ENCODE measurements at places on chromosomes 13 and 19. TPM values are rescaled to one million over a fixed set of nuclear protein-coding genes. Genes with fewer than 3 reads are reported as not detected.

DNA sequence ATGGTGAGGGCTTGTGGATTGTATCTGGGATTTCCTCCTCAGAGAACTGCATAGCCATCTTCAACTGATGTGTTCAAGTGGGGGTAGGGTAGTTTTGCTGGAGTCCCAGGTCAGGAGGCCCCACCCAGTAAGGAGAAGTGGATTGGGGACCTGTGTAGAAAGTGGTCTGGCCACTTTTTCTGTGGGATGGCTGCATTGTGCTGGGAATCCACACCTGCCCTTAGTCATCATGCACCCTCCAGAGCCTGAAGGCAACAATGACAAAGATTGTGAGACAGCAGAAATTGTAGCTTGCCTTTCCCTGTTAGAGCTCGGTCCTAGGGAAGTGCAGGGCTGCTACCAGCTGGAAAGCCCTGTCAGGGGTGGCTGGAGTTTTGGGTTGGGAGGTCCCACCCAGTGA is 255.4 kb downstream of the NDFIP2 start:
- no peaks in the 10 kb centered on the region for H3K27me3 ChIP-seq
- no peaks in the 10 kb centered on the region for H3K4me1 ChIP-seq
- DNase-seq: no peak
- no peak overlapping the region for H3K4me3 ChIP-seq
- no peaks in the 10 kb centered on the region for H3K36me3 ChIP-seq

GRCh38 chr19:38047049-38047438 is 140.0 kb downstream of the SIPA1L3 start:
- no peaks in the 10 kb centered on the region for H3K4me1 ChIP-seq
- no peak for DNase-seq
- H3K4me3 ChIP-seq: no peak overlapping the region
- H3K27ac ChIP-seq: no peak overlapping the region

DNA sequence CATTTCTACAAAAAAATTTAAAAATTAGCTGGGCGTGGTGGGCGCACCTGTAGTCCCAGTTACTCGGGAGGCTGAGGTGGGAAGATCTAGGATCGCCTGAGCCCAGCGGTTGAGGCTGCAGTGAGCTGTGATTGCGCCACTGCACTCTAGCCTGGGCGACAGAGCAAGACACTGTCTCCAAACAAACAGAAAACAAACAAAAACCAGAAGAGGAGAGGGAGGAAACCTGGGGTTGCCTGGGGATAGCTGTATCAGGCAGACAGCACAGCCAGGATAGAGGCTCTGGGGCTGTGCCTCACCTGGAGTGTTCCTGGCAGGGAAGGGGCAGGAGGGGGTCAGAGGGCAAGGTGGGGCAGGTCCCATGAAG is 2.6 kb upstream of the POLR2E start:
- no peak for DNase-seq
- no peaks in the 10 kb centered on the region for H3K27me3 ChIP-seq
- H3K36me3 ChIP-seq: peaks cover 5% of the 10 kb centered on the region
- peak overlapping the region; percentile 99 for H3K27ac ChIP-seq

- H3K27ac ChIP-seq: peak overlapping the region; percentile 47
- H3K4me3 ChIP-seq: peak overlapping the region; percentile 41
- H3K27me3 ChIP-seq: no peaks in the 10 kb centered on the region
- DNase-seq: no peak
These were observed 122.2 kb downstream of the KDM4B start for GRCh38 chr19:5091018-5091683.

DNA sequence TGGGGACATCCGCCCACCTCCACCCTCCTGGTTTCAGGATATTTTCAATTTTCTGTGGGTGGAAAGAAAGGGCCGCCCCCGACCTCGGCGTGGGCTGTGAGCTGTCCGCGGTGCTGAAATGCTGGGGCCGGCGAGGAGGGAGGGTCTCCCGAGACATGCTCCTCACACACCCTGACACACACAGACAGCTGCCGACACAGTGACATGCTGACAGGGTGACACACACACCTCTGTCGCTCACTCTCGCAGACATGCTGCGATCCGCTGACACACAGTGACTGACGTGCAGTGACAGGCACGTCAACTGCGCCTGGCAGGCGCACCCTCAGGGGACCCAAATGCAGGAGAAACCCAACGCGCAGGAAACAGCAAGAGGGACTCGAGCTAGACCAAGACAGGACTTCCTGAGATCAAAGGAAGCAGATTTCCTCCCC is 25.1 kb upstream of the MEIS3 start:
- peaks cover 7% of the 10 kb centered on the region for H3K4me1 ChIP-seq
- H3K36me3 ChIP-seq: no peaks in the 10 kb centered on the region
- peaks cover 10% of the 10 kb centered on the region for H3K27me3 ChIP-seq

The PINLYP gene
- total RNA-seq: 11.9 TPM

All from thoracic aorta (tissue), 2 donors.